ENCODE measurements at places on chromosomes 6 and 20. TPM values are rescaled to one million over a fixed set of nuclear protein-coding genes. Genes with fewer than 3 reads are reported as not detected.

KHDC1L gene
- 0.26 TPM for total RNA-seq

TFAP2C gene
- 11.7 TPM for total RNA-seq

CST7 gene
- total RNA-seq = not detected

TMEM200A gene
- 0.05 TPM for total RNA-seq

IYD gene
- total RNA-seq = 0.01 TPM

VSX1 gene
- 0.93 TPM for total RNA-seq

MEI4 gene
- total RNA-seq = not detected

DDO gene
- 0.14 TPM for total RNA-seq

C6orf132 gene
- 3.7 TPM for total RNA-seq

MCHR2 gene
- not detected for total RNA-seq

LY6G6D gene
- total RNA-seq = not detected

TRIM10 gene
- not detected for total RNA-seq

DNMT3B gene
- total RNA-seq = 4.3 TPM

SAPCD1 gene
- total RNA-seq = 3.1 TPM

TEAD3 gene
- total RNA-seq = 7.3 TPM

BPIFB4 gene
- not detected for total RNA-seq

GJA10 gene
- total RNA-seq = not detected

MYCT1 gene
- total RNA-seq = 0.05 TPM

DEFB119 gene
- not detected for total RNA-seq

FOXQ1 gene
- total RNA-seq = 5.3 TPM

AIF1 gene
- not detected for total RNA-seq

CLPSL1 gene
- total RNA-seq = not detected

C20orf202 gene
- not detected for total RNA-seq

PAK5 gene
- total RNA-seq = not detected

CCDC167 gene
- total RNA-seq = 46.3 TPM

PRSS35 gene
- 0.14 TPM for total RNA-seq

PEX7 gene
- 5.1 TPM for total RNA-seq

SPEF1 gene
- total RNA-seq = 2.3 TPM

SNAP91 gene
- 0.14 TPM for total RNA-seq

CD2AP gene
- total RNA-seq = 14.0 TPM

PREX1 gene
- total RNA-seq = 14.9 TPM

RAMACL gene
- total RNA-seq = 0.16 TPM

PHACTR3 gene
- 0.45 TPM for total RNA-seq

PLTP gene
- 1.6 TPM for total RNA-seq

PDRG1 gene
- 28.8 TPM for total RNA-seq

PACSIN1 gene
- 0.07 TPM for total RNA-seq

MDFI gene
- 1.1 TPM for total RNA-seq

ZNF322 gene
- total RNA-seq = 3.8 TPM

TAAR1 gene
- not detected for total RNA-seq

TXLNB gene
- not detected for total RNA-seq

HSPA1L gene
- total RNA-seq = 1.2 TPM

RIPPLY2 gene
- total RNA-seq = 0.49 TPM

CTAGE9 gene
- total RNA-seq = not detected

PRR18 gene
- total RNA-seq = 0.13 TPM
